ENCODE measurements at places on chromosomes 7 and 10.

GRCh38 chr10:34627331-34627730, 187.8 kb downstream of the PARD3 start:
- DNase-seq = no peak

GRCh38 chr7:96320442-96320841, 1.5 kb downstream of the SLC25A13 start:
- DNase-seq = no peak

DNA sequence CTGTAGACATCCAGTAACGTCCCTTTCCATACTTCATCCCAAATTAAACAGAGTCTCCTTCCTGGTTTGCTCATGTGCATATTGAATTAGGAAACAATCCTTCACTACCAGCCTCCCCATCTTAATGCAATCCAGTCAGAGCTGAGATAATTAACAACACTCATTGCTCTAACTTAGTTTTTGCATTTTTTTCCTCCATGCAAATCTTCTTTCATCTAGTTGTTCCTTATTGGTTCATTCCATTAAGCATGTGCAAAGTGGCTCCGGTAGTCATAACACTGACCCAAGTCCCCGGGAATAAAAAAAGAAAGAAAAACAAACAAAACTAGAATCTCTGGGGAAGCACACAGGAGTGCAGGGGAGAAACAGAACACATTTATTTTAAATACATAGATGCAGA, 1176.1 kb downstream of the GATA3 start:
- no peak for DNase-seq

GRCh38 chr7:73433924-73434700, 534 bp downstream of the FZD9 start:
- no peak for DNase-seq

GRCh38 chr7:137816696-137817320, 30.0 kb downstream of the DGKI start:
- DNase-seq = no peak

- peak; percentile 91 for DNase-seq
These were observed at the start of gene TASOR2 for GRCh38 chr10:5684318-5684970. TASOR2 (plus strand) TSS chr10:5684838; CDS start chr10:5720643, 35,805 bp downstream.

DNA sequence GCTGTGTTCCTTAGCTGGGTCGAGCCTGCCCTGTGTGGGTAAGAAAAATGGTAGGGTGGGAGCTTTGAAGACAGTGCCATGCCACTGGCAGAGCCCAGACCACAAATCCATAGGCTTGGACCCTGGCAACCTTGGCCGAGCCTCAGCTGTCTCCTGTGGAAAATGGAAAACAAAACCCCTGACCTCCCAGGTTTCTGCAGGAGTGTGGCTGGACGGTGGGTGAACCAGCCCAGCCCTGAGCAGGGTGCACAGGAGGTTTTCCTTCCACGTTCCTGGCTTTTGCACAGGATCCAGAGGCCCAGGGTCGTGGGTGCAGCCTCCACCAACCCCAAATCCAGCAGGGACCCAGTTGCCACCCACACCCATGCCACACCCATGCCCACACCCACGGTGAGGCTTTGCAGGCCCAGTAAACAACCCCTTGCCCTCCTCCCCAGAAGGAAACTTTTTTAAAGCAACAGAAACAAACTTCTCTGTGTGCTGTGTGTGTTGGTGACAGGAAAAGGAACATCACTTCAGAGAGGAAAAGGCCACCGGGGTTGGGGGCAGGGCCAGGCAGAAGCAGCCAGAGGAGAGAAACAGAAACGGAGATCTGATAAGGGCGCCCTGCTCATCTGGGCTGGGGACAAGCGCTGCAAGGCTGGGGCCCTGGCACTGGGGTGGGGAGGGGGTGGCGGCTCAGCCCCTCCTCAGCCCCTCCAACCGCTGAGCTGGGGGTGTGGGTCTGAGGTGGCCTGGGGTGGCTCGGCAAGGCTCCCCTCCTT, 20.7 kb upstream of the ZMIZ1 start:
- no peak for DNase-seq

GRCh38 chr10:517241-517830, 172.1 kb downstream of the DIP2C start:
- no peak for DNase-seq

GRCh38 chr10:52198540-52198939, 115.5 kb upstream of the DKK1 start:
- no peak for DNase-seq

GRCh38 chr7:93031795-93032194, 86.0 kb downstream of the SAMD9 start:
- DNase-seq = no peak

DNA sequence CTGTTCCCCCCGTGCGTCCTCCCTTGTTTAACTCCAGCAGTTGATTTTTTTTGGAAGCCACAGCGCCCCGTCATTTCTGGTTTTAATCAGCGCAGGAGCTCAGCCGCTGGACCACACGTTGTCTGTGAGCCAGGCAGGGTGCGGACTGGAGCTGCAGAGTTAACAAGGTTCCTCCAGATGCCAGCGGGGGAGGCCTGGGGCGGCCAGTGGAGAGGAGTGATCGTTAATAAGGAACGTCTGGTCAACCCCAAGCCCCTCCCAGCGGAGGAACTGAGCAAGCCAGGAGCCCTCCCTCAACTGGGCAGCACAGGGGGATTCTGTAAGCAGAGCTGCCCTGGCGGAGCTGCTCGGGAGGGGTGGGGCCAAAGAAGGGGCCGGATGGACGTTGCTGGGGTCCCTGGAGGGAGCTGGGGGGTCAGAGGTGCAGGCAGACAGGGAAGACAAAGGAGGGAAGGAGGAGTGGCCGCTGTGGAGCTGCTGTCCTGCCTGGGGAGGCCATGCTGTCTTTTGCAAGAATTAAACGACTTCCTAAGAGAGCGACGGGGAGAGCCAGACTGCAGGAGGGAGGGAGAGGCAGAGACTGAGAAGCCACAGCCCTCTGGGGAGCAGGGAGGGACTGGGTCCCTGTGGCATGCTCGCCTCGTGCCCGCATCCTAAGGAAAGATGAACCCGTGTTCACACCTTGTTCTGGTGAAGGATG, 537.1 kb upstream of the FOXK1 start:
- peak; percentile 40 for DNase-seq

DNA sequence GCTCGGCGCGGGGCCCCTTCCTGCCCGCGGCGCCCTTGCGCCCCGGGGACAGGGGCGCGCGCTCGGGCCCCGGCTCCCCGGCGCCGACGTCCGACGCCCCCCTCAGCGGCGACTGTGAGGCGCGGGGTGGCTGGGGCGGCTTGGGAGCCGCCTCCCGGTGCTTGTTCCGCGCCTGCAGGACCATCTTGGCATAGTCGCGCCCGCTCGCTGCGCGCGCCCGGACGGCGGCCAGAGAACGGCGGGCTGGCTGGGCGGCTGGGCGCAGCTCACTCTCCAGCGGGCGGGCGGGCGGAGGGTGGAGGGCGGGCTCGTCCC, at the start of gene DPY19L1:
Gene DPY19L1 (minus strand): TSS at position 275 of the 315 bp plus-strand sequence. CDS start 91 bp downstream, at position 184.
- DNase-seq = no peak

DNA sequence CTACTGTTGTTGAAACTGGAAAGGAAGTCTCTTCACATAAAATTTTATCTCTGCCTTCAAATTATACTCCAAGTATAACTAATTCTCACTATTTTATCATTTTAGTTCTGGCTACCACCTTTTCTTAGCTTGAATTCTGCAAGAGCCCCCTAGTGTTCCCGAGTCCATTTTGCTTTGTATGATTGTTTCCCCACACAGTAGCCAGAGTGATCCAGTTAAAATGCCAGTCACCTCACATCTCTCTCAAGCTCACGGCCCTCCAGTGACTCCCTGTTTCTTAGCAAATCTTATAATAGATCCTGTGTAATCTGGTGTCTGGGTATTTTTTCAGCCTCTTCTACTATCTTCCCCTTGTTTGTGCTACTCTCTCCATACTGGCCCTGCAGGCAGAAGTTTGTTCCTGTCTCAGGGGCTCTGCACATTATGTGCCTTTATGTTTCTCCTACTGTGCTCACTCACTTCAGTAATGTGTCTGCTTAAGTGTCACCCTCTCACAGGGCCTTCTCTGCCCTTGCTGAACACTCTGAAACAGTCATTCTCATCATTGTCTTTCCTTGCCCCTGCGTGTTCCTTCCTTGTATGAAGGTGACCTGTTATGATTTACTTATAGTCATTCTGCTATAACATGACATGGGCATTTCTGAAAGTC, 8.9 kb downstream of the WAC start:
- no peak for DNase-seq

- DNase-seq = no peak
These were observed 48.3 kb downstream of the MICALL2 start for GRCh38 chr7:1410992-1411391.

DNA sequence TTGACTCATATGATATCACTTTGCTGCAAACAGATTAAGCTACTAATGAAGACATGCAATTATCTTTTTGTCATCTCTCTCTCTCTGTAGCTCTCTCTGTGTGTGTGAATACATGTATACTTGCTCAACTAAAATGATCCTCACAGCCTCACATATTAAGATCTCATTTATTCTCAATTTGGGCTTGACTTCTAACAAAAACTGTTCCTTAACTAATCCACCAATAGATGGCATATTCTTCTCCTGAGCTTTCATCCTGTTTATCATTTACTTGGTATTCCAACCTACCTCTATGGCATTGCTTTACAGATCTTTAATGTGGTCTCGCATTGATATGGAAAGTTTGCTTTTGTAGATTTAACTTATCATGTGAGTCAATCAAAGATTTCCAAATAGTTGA, 540.4 kb downstream of the CNTNAP2 start:
- DNase-seq = no peak

DNA sequence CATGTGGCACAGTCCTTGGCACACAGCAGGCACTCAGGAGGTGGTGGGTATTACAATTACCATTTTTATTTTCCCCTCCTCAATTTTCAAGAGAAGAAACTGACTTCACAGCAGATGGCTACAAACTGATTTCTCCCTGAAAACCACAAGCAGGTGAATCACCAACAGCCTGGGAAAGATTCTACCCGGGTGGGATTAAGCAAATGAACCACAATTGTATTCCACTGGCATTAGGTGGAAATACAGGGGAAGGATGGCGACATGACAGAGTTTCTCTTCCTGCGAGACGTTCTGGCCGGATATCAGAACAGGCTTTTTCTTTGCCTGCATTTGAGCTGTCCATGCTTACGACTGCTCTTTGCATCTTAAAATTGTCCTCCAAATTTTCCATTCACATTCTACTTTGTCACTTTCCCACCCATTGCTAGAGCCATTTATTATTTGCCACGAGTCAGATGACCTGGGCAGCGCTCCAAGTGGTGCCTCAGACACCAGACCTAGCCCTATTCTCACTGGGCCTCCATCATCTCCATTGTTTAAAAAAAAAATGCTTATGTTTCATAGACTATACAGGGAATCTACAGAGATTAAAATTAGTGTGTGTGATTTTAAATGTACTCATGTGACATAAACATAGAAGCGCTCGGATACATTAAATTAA, 4.6 kb downstream of the DENND11 start:
- DNase-seq = peak; percentile 76

DNA sequence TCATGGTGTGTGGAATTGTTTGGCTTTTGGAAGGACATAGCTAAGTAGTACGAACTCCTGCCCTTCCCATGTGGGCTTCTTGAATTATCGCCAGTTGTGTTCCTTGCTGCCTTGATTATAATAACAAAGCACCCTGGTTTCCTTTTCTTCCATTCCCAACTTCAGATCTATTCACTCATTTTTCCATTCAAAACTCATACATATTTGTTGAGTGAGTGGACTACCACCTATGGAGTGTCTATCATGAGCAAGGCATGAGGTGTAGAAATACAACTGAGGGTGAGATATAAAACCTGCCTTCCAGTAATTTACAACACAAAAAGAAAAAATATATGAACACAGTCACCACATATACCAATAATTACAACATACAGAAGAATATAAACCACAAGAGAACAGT, 4.9 kb upstream of the COL17A1 start:
- peak; percentile 92 for DNase-seq

DNA sequence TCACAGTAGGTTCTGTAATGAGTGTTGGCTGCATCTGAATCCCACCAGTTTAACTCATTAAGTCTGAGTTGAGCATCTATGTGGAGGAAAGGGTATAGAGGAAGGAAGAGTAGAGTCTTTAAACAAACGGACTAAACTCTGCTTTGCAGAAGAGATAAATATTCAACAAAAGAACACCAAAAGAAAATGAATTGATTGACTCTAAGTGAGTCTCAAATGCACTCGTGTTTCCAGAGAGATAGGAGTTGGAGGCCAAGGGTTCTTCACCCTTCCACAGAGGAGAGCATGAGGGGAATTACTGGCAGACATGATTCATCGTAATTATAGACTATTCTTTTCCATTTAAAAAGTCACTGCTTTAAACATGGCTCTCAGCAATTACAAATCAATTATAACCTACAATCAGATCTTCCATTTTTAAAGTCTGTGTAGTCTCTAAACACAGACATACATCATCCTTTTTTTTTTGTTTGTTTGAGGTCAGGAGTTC, 56.3 kb downstream of the PLPP4 start:
- DNase-seq = no peak

DNA sequence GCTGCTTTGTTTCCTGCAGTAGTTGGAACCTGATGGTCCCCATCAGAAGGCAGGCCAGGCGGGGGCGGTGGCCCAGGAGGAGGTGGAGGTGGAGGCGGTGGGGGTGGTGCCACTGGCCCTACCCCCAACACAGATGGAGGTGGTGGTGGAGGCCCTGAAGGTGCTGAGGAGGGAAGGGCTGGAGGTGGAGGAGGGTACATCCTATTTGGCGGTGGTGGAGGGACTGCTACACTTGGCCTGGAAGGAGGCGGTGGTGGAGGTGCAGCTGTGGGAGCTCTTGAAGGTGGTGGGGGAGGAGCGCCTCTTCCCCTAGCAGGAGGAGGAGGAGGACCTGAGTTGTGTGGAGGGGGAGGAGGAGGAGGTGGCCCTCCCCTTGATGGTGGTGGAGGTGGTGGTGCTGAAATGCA, 36.8 kb downstream of the LMOD2 start:
- DNase-seq = no peak

DNA sequence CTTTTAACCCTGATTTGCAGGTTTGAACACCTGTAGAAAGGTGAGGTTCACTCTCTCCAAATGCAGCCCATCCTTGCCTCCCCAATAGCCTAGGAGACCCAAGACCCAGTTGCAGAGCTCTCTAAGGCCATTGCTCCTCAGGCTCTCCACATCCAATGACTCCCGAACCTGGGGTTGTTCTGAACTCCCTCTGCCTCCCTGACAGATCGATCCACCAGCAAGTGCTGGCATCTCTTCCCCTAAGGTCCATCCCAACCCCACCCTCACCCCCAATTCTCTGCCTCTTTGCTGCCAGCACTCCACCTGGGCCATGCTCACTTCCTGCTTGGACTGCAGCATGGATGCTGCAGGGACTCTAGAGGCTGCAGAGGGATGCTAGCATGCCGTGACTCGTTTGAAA, 19.3 kb upstream of the FAM170B start:
- no peak for DNase-seq

GRCh38 chr7:91297939-91298338, 33.7 kb downstream of the FZD1 start:
- DNase-seq = no peak

DNA sequence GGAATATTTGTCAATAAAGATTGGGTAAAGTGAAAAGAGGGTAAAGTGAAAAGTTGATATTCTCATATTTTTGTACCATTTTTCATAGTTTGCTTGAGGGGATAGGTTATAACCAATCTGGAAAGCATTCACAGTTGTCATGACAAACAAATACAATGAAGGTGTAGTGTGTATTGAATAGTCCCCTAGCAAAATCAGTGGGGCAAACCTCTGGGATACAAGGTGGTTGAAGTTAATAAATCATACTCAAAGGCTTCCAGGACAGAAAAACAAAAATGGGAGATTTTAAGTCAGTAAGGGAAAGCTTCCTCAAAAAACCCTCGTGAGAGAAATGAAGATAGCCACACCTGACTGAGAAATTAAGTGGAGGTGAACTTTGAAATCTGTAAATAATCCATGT, 39.4 kb downstream of the PHTF2 start:
- DNase-seq = no peak

GRCh38 chr7:22116451-22117030, 170.8 kb upstream of the CDCA7L start:
- no peak for DNase-seq
